Activated CD8-positive, alpha-beta memory T cell treated with anti-CD3 and anti-CD28 coated beads, Interleukin-2, amount 50 U/mL, for 48 hours (primary cell): ENCODE measurements at places on chromosomes 13 and 19.

GRCh38 chr13:62357887-62358645, 942.4 kb upstream of the PCDH20 start:
- no peak for DNase-seq

- DNase-seq: no peak
Measured at GRCh38 chr13:30191491-30192100, 115.8 kb downstream of the KATNAL1 start.

- DNase-seq: no peak
Measured at GRCh38 chr13:43544011-43544410, 242.8 kb downstream of the ENOX1 start.

DNA sequence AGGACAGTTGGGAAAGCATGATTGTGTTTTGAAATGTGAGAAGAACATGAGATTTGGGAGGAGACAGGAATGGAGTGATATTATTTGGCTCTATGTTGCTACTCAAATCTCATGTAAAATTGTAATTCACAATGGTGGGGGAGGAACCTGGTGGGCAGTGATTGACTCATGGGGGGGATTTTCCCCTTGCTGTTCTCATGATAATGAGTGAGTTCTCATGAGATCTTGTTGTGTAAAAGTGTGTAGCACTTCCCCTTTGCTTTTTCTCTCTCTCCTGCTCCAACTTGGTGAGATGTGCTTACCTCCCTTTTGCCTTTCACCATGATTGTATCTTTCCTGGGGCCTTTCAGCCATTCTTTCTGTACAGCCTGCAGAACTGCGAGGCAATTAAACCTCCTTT, 1261.0 kb upstream of the ATXN8OS start:
- DNase-seq: no peak

DNA sequence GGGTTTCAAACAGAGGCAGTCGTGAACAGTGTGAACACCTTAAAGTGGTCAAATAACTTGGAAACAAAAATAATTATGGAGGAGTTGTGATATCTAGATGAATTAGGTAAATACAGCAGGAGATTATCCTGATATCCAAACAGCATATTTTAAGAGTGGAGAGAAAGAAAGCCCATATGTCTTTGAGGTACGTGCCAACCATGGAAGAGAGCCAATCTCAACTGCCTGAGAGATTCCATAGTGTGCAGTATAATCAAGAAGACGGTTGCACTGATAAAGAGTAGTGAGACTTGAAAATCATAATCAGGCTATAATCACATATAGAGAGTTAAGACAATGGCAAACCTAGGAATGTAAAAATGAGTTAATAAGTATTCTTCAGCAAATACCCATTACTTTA, 472.8 kb upstream of the SLITRK5 start:
- no peak for DNase-seq
